ENCODE measurements at places on chromosomes 11 and 22.

- DNase-seq, result peak; percentile 21
These were observed 221.9 kb upstream of the TBCEL start for GRCh38 chr11:120801801-120802689.

DNA sequence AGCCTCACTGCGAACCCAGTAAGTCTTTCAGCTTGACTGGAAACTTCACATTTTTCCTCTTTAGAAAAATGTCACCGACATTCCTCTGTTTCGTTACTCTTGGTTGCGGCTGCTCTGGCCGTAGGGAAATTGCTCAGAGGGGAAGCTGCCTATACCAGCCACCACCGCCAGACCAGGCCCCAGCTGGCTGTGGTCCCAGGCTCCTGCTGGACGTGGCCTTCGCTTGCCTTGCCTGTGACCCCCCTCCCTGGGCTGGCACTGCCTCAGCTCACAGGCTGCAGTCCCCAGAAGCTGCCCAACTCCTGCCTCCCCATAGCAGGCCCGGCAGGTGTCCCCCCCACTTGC is 197.8 kb downstream of the MN1 start:
- no peak for DNase-seq

DNA sequence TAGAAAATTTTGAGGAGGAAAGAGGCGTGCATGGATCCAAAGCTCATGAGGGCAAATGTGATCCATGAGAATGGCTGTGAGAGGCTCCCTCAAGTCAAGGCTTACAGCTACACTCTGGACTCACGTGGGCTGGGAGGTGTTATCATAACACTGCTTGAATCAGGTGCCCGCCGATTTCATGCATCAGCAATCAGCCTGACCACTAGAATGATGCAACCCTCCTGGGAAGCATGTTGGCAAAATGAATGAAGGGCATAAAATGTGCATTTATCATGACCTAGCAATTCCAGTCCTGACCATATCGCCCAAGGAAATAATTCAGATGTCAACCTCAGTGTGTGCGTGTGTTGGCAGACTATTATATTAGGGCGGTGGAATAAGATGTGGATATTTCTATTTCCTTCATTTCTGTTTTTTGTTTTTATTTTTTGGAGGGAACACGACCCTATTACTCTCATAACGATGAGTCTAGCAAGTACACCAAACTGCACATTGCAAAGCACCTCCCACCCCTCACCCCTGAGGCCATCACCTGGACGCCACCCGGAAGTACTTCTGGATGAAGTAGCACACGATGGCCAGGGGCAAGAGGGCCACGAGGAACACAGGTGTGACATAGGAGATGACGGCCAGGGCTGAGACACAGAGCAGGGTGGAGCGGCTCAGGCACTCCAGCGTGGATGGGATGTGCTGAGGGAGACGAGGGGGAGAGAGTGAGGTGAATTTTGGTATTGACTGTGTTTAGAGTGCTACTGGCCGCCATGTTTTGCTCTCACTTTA is 15.7 kb upstream of the KCNJ11 start:
- DNase-seq, result no peak

- no peak for DNase-seq
These were observed 25.5 kb upstream of the TIMP3 start for GRCh38 chr22:32775957-32776356.

- no peak for DNase-seq
These were observed 30.7 kb downstream of the WEE1 start for GRCh38 chr11:9604134-9604533.

- DNase-seq, result peak; percentile 16
These were observed 2.4 kb upstream of the ATP5MG start for GRCh38 chr11:118398791-118399559.

GRCh38 chr11:121889186-121889585 is 226.8 kb downstream of the BLID start:
- DNase-seq, result no peak

DNA sequence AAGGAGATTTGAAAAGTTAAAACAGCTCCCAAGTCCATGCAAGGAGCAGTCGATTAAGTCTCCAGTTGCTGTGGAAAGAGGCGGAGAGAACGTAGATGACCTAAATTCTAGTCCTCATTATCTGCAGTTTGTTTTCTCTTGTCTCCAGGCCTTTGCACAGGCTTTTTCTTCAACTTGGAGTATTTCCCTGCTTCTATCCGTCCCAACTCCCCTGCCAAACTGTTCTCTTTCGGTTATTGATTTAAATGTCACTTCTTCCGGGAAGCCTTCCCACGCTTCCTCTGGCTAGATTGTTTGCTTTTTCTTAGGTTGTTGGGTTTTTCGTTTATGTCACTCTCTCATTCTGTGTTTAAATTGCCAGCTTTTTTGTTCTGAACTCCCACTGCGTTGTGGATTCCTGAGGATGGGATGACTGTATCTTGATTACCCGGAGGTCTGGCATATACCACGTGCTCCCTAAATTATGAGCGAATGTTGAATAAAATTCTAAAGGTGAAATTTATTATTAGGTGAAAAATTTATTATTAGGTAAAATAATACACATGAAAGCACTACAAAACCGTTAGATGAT is 463 bp downstream of the TMEM126B start:
- peak; percentile 42 for DNase-seq

DNA sequence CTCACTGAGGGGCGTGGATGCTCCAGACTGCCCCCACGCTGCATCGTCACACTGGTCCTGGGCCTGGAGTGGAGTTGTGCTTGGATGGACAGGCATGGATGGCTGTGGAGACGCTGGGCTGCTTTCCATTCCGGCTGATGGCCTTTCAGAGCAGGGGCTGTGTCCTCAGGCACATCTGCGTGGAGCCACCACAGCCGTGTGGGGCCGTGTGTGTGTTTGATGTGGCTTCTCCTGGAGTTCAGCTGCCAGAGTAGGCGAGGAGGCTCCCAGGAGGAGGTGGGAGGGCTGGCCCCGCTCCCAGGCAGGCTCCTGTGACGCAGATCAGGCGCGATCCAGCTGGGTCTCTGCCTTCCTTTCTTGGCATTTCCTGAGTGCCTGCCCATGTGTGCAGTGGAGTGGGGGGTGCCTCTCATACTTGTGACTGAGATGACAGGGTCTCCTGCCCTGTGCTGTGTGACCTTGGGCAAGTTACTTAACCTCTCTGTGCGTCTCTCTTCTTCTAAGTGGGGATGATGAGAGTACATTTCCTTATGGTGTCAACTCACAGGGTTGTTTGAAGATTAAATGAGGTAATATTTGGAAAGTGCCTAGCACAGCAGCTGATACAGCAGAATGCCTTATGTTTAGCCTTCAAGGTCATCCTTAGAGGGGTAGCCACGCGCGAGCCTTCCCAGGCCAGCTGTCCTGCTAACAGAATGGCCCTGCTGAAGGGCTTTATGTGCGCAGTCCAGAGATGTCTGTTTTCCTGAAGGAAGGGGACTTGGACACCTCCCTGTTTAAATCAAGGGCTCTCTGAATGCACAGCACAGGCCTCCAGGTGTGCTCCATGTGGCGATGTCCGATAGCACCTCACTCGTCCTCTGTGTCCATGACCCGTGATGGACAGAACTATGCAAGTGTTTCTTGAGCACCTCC is 33.5 kb downstream of the GLB1L2 start:
- no peak for DNase-seq

DNA sequence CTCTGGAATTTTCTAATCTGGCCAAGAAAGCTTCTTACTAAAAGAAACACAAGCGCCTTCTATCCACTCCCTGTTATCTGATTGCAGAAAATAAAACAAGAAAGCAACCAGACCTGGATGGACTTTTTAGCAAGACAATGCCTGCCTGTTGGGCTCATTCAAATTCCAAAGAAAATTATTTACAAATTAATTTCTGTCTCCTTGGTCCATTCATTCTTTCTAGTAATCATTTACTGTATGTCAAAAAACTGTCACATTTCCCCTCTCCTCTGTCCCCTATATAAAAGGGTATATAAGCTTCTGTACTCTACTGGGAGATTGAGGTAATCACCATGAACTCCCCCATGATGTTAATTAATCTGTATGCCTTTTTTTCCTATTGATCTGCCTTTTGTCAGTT is 279.9 kb downstream of the DLG2 start:
- DNase-seq, result no peak

- DNase-seq, result peak; percentile 42
These were observed 2.6 kb upstream of the HPX start for GRCh38 chr11:6443269-6444003.
